ENCODE measurements at places on chromosomes 3 and 15. TPM values are rescaled to one million over a fixed set of nuclear protein-coding genes. Genes with fewer than 3 reads are reported as not detected.

The MFAP1 gene
- 38.8 TPM for total RNA-seq

DNA sequence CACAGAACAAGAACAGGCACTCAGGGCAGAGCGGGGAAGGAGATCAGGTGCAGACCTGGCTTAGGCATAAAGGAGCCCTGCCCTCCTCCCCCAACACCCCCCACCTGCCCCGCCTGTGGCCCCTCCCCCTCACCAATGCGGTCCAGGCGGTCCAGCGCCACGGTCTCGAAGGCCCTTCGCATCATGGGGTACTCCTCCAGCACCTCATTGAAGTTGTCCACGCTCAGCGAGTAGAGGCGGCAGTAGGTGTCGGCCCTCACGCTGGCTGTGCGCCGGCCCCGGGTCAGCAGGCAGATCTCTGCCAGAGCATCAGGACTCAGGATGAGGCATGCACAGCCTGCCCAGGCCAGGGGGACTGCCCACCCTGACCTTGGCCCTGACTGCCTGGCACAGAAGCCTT lies 44.8 kb downstream of the HCN4 start:
- no peaks in the 10 kb centered on the region for H3K4me1 ChIP-seq
- H3K27me3 ChIP-seq: peaks cover 6% of the 10 kb centered on the region
- no peak overlapping the region for H3K4me3 ChIP-seq

The LRRIQ4 gene
- not detected for total RNA-seq

DNA sequence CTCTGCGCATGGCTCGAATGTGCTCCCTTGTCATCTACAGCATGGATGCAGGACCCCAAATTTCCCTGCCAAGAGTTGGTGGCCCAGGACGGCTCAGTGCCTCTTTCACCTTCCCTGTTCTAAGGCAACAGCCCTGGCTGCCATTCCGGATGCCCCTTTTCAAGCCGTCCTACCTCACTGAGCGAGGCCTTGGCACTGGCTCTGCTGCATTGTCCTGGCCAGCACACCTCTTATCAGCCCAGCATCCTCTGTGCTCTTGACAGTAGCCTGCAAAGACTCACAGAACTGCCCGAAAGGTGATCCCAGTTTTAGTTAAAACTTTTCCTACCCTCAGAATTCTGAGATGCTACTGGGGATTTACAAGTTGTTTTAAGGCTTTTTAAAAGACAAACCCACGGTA lies 122.0 kb downstream of the MECOM start:
- peaks cover 2% of the 10 kb centered on the region for H3K27me3 ChIP-seq
- no peaks in the 10 kb centered on the region for H3K36me3 ChIP-seq
- no peak for DNase-seq
- no peak overlapping the region for H3K27ac ChIP-seq

- DNase-seq: no peak
- H3K4me3 ChIP-seq: no peak overlapping the region
- H3K4me1 ChIP-seq: no peaks in the 10 kb centered on the region
- no peaks in the 10 kb centered on the region for H3K36me3 ChIP-seq
- H3K27me3 ChIP-seq: peaks cover 7% of the 10 kb centered on the region
- H3K27ac ChIP-seq: no peak overlapping the region
These were observed 43.2 kb upstream of the MTMR14 start for GRCh38 chr3:9606108-9606507.

GRCh38 chr15:44654858-44655257 lies 8.6 kb downstream of the SPG11 start:
- no peaks in the 10 kb centered on the region for H3K27me3 ChIP-seq
- no peak overlapping the region for H3K4me3 ChIP-seq
- DNase-seq: no peak
- no peak overlapping the region for H3K27ac ChIP-seq
- peaks cover 18% of the 10 kb centered on the region for H3K4me1 ChIP-seq
- peaks cover 54% of the 10 kb centered on the region for H3K36me3 ChIP-seq

The ZNF619 gene
- 9.5 TPM for total RNA-seq

The CFAP100 gene
- not detected for total RNA-seq

The HRG gene
- not detected for total RNA-seq

DNA sequence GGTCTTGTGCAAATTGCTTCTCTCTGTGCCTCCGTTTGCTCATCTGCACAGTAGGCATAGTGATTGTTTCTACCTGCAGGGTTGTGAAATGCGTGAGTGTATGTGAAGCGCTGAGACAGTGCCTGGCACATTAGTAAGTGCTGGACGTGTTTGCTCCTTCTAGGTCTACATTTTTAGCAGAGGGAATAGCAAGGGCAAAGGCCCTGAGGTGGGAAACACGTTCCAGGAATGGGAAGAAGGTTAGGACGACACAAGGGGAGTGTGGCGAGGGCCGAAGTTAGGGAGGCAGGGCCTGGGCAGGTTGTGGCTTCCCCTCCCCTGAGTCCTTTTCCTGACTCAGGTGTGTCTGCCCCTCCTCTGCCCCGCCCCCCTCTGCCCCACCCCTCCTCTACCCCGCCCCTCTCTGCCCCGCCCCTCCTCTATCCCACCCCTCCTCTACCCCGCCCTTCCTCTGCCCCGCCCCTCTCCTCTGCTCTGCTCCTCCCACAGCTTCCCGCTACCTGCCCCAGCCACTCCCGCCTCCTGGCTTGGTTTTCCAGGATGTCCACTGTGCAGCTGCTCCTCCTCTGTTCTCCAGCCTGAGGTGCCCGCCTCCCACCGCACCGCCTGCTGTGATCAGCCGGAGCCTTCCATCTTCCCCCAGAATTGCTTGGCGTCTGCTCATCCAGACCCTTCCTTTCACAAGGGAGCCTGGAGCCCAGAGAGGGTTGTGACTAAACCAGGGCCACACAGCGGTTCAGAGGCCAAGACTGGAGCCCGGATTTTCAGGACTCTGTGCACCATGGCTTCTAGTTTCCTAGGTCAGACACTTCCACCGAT lies 31.1 kb upstream of the SMAD6 start:
- H3K4me1 ChIP-seq: peaks cover 21% of the 10 kb centered on the region
- H3K4me3 ChIP-seq: no peak overlapping the region
- H3K36me3 ChIP-seq: no peaks in the 10 kb centered on the region
- DNase-seq: no peak

The CD86 gene
- total RNA-seq: 1.9 TPM

The MOBP gene
- total RNA-seq: not detected

- no peak for DNase-seq
- peaks cover 7% of the 10 kb centered on the region for H3K36me3 ChIP-seq
- no peaks in the 10 kb centered on the region for H3K27me3 ChIP-seq
- no peak overlapping the region for H3K4me3 ChIP-seq
- H3K4me1 ChIP-seq: peaks cover 25% of the 10 kb centered on the region
These were observed 39.2 kb downstream of the HMCES start for GRCh38 chr3:129317848-129318247.

DNA sequence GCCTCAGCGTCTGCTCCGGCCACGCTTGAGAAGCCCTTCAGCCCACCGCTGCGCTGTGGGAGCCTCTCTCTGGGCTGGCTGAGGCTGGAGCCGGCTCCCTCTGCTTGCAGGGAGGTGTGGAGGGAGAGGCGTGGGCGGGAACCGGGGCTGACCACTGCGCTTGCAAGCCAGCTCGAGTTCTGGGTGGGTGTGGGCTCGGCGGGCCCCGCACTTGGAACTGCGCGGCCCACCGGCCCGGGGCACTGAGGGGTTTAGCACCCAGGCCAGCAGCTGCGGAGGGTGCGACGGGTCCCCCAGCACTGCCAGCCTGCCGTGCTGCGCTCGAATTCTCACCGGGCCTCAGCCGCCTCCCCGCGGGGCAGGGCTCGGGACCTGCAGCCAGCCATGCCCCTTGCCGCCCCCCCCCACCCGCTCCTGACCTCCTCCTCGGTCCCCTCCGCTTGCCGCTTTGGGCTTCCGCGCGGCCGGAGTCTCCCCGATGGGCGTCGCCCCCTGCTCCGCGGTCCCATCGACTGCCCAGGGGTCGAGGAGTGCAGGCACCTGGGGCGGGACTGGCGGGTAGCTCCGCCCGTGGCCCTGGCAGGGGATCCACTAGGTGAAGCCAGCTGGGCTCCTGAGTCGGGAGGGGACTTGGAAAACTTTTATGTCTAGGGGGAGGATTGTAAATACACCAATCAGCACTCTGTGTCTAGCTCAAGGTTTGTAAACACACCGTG lies 106.7 kb downstream of the RAP2B start:
- no peak for DNase-seq
- H3K4me1 ChIP-seq: peaks cover 4% of the 10 kb centered on the region
- H3K27ac ChIP-seq: no peak overlapping the region
- peaks cover 2% of the 10 kb centered on the region for H3K36me3 ChIP-seq

DNA sequence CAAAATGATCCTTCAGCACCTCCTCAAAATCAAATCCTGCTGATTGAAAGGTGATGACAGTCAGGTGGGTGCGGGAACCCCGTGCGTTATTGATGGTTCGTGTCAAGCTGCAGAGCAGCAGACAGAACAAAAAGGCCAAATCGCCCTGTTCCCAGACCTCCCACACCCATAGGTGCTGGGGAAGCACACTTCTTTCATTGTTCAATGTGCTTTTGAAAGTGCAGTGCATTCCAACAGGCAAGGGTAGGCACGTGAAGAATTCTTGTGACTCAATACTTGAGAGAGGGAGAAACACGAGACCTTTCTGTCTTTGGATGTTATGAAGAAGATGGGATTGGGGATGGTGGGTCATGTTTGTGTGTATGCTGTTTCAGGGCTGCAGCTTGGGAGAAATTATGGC lies 514.0 kb downstream of the MCTP2 start:
- no peak overlapping the region for H3K27ac ChIP-seq
- no peak for DNase-seq
- no peak overlapping the region for H3K4me3 ChIP-seq
- no peaks in the 10 kb centered on the region for H3K27me3 ChIP-seq
- H3K36me3 ChIP-seq: no peaks in the 10 kb centered on the region
- no peaks in the 10 kb centered on the region for H3K4me1 ChIP-seq

- H3K4me3 ChIP-seq: no peak overlapping the region
- no peaks in the 10 kb centered on the region for H3K27me3 ChIP-seq
- DNase-seq: no peak
- no peak overlapping the region for H3K27ac ChIP-seq
- H3K4me1 ChIP-seq: peaks cover 3% of the 10 kb centered on the region
These were observed 75.6 kb upstream of the SLC2A2 start for GRCh38 chr3:171101982-171102641.

The CCR4 gene
- 60.3 TPM for total RNA-seq

- H3K27ac ChIP-seq: no peak overlapping the region
- no peak overlapping the region for H3K4me3 ChIP-seq
- DNase-seq: no peak
These were observed 6.5 kb upstream of the BCL2A1 start for GRCh38 chr15:79977431-79978054.

DNA sequence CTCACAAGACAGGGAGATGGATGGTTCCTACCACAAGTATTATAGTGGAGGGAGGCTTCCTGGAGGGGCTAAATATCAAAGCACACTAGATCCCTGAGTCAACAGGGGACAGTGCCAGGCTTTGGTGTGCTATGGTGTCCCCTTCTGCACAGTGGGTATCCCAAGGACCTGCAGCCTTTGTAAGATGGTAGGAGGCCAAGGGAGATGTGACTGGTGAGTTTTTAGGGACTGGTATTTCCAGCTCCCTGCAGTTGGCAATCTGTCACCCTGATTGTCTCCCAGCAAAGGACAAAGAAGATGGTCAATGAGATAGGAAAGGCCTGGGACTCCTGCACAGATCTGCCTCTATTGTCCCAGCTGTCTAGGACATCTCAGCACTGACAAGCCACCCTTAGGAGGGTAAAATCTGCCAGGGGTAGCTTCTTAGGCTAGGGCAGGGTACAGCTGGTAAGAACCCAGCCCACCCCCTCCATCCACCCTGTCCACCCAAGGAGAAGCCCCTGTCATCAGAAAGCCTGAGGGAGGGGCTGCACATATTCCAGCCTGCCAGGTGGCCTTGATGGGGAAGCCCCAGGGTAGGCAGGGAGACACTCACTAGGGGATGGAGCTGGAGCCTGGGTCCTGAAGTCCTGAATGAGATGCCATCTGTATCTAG lies 631 bp downstream of the CYP1A1 start:
- H3K4me1 ChIP-seq: peaks cover 25% of the 10 kb centered on the region
- no peak for DNase-seq
- H3K36me3 ChIP-seq: no peaks in the 10 kb centered on the region
- H3K27me3 ChIP-seq: peaks cover 16% of the 10 kb centered on the region

The FANCD2 gene
- total RNA-seq: 68.1 TPM

- no peak overlapping the region for H3K4me3 ChIP-seq
- no peaks in the 10 kb centered on the region for H3K27me3 ChIP-seq
- H3K4me1 ChIP-seq: no peaks in the 10 kb centered on the region
- DNase-seq: no peak
These were observed 68.5 kb downstream of the BCHE start for GRCh38 chr3:165768680-165769079.

GRCh38 chr3:90221900-90222299 lies 1114.5 kb downstream of the EPHA3 start:
- H3K4me3 ChIP-seq: no peak overlapping the region
- H3K27ac ChIP-seq: no peak overlapping the region
- no peak for DNase-seq
- no peaks in the 10 kb centered on the region for H3K4me1 ChIP-seq

The CCR8 gene
- 1.9 TPM for total RNA-seq

Measured in activated CD4-positive, alpha-beta T cell treated with anti-CD3 and anti-CD28 coated beads, Interleukin-2, amount 10 ng/mL, durations not matched to agents 7 days and 5 days (primary cell).